Dermis blood vessel endothelial cell (primary cell): ENCODE measurements at places on chromosomes 1 and 21. TPM values are rescaled to one million over a fixed set of nuclear protein-coding genes. Genes with fewer than 3 reads are reported as not detected.

DNA sequence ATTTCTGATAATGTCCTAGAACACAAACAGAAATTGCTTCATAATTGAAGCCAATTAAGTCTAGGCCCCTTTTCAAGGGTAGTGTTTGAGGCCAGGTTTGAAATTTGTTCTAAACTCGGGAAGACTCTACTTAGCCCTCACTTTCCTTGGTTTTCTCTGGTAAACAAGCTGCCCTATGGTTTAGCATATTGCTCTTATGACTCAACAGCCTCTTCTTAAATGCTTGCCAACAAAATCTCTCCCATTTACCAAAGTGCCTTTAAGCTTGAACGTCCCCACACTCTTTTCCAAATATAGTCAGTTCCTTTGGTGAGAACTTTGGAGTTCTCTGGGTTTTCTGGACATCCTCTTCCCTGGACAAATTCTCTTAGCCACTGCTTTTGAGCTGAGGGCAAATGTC, 5.8 kb upstream of the LCE6A start:
- DNase-seq: no peak

DNA sequence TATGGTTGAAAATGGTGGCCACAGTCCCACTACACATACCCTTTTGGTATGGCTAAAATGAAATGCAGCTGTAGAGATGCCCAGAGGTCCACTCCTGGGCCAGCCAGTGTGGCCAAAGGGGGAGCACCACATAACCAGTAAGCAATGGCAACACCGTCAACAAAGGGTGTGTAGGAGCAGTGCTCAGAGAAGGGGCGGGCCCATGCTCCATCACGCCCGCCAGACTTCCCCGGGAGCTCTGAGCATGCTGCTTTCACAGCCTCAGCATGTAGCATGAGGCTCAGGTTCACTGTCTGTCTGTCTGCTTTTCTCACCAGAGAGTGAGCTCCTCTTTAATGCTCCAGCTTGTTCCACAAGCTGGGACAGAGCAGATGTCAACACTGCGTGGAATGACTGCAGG, 537.6 kb downstream of the MATN1 start:
- no peak for DNase-seq

DNA sequence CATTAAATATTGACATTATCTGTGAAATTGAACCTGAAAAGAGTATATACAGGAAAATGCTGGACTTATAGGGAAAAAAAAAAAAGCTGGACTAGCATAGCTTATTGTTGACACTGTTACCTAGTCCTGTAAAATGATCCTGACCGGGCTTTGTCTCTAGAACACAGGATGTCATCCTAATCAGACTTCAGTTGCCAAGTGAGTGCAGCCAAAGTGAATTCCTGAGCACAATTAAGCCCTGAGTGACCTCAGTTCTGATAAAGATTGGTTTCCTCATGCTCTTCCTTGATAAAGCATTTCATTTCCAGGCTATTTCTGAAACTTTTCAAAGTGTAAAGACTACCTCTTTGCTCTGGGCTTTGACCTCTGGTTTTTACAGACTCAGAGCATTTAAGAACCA, 19.8 kb downstream of the SELP start:
- peak; percentile 97 for DNase-seq

- DNase-seq: no peak
Measured at GRCh38 chr21:45482899-45483821, 59.1 kb downstream of the SLC19A1 start.

DNA sequence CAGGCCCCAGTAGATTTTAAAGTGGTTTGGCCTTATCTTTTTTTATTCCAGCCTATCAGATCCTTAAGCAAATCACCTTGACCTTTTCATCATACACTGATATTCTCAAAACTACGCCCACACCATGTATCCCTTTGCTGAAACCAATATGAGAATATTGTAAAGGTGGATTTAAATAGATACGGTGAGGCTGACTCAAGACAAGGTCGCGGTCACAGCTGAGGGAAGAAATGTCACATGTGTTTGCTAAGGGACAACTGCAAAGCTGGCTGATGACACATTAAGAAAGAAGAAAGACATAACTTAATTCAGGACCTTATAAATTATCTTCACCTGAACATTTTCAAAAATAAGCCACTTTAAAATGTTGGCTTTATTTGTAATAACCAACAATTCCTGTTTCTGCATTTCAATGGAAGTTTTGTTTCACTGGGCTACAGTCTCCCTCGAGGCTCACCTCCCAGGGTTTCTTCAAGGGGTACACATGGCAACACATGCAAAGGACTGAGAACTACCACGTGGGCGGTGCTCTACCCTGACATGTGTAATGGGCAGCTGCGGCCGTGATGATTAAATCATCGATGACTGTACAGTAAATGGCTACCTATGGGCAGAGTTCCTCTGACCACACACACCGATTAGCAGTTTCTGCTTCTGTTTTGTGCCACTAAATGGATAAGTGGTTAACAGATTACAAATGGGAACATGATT, 189.5 kb downstream of the SIPA1L2 start:
- no peak for DNase-seq

GRCh38 chr1:184473176-184473966, 86.5 kb downstream of the C1orf21 start:
- no peak for DNase-seq

DNA sequence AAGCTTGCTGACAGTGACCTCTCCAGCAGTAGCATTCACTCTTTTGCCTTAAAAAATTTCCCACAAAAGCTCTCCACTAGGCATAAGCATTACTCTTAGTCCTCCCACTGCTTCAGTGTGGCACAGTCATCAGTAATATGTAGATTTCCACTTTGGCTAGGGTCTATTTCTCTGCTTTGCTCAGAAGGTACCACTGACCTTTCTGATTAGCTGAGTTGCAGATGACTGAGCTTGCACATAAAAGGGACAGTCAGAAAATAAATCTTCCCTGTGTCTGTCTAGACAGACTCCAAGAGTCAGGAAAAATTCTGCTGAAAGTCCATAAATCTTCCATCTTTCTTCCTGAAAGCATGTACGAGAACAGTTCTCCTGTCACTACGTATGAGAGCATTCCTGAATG, 56.6 kb upstream of the APP start:
- DNase-seq: no peak

DNA sequence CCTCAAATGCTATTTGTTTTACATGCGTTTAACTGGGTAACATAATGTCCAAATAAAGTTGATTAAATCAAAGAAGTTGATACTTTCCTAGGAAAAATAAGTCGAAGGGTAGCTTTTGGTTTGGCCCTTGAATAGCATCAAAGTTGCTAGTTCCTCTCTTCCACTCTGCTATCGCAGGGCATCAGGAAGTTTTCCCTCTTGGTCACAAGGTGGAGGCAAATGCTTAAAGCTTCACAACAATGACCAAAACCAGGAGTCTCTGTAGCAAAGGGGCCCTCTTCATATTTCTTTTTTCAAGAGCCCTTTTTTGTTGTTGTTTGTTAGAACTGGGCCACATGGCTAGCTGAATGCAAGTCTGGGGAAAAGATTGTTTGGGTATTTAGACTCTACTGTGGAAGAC, 668.4 kb downstream of the KCNT2 start:
- DNase-seq: no peak

GRCh38 chr1:114113411-114114184, 40.1 kb downstream of the SYT6 start:
- no peak for DNase-seq

GRCh38 chr1:227245613-227246320, 72.5 kb downstream of the CDC42BPA start:
- no peak for DNase-seq

- no peak for DNase-seq
Measured at GRCh38 chr1:28606771-28607170, 14.7 kb downstream of the RAB42 start.

GRCh38 chr1:5999711-6000443, 7.7 kb upstream of the NPHP4 start:
- no peak for DNase-seq

DNA sequence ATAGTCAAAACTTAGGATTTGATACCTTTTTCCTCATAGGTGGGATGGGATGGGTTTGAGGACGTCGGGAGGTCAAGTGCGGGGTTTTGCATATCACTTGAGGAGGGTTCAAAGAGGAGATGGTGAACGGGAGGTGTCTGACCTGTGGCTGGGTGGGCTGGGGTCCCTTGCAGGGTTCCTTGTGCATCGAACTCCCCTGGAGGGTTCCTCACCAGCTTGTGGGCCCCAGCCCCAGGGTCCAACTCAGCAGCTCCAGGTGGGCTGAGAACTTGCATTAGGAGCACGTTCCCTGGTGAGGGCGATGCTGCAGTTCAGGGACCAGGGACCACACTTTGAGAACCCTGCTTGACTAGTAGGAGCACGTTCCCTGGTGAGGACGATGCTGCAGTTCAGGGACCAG, 23.2 kb downstream of the TRPM2 start:
- DNase-seq: no peak

DNA sequence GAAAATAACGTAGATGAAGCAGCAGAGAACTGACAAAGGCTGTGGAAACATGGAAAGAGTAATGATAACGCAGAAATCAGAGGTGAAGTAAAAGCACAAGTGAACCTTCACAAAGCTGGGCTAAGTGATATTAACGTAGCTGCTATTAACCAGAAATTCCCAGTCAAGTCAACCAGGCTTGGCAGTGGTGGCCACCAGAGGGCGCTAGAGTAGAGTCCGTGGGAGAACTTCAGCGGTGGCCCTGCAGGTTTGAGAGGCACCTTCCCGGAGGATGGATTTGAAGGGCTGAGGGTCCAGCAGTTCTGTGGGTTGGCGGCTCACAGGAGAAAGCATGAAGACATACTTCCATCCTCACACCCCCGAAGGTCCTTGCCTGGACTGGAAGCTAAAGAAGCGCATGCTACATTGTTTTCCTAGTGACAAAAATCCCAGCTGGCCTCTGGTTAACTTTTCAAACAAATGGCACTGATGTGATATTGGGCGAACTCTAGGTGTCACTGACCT, 81.7 kb upstream of the ZNF648 start:
- DNase-seq: peak; percentile 92

DNA sequence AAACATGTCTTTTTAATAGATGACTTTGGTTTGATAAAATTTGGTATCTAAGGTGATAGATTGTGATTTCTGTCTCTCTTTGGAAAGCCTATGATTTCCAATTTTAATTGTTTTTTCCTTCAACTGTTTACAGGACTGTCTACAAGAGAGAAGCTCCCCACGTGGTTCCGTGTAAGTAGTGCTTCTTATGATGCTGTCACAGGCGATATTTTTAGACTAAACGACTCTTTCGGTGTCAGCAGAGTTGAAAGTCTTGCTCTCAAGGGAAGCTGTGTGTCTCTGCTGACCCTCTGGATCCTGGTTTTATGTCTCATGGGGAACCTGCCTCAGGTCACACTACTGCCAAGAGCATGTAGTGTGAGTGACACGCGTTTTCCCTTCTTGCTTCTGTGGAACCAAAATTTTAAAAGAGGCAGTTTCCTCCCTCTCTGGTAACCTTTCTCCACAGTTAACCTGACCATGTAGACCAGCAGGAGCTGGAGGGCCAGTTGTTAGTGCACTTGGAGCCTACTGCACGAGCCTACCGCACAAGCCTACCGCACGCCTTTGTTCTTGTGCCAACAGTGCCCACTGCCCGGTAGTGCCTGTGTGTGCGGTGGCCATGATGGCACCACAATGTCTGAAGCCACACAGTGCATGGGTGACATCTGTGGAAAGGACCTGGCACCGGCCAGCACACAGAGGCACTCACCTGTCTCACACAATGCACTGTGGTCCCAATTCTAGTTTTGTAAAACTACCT, 91.9 kb downstream of the PCBP3 start:
- DNase-seq: no peak

- no peak for DNase-seq
Measured at GRCh38 chr1:30123896-30124295, 599.5 kb downstream of the MATN1 start.

- no peak for DNase-seq
Measured at GRCh38 chr1:72892461-72892860, 610.1 kb upstream of the NEGR1 start.

DNA sequence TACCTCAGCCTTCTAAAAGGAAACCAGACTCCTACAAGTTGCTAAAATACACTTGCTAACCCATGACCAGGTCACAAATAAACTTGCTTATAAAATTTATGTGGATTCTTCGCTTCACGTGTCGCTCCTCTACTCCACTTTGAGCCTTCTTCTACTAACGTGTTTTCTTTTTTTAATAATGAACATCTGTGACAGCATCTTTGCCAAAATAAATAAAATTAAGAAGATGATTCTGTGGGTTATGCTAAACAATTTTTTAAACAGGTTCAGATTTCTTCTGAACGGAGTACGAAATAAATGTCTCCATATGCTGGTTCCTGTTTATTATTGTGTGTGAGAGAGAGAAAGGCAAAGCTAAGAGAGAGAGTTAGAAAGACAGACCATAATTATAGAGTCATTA, 735.8 kb downstream of the LTN1 start:
- DNase-seq: no peak

DNA sequence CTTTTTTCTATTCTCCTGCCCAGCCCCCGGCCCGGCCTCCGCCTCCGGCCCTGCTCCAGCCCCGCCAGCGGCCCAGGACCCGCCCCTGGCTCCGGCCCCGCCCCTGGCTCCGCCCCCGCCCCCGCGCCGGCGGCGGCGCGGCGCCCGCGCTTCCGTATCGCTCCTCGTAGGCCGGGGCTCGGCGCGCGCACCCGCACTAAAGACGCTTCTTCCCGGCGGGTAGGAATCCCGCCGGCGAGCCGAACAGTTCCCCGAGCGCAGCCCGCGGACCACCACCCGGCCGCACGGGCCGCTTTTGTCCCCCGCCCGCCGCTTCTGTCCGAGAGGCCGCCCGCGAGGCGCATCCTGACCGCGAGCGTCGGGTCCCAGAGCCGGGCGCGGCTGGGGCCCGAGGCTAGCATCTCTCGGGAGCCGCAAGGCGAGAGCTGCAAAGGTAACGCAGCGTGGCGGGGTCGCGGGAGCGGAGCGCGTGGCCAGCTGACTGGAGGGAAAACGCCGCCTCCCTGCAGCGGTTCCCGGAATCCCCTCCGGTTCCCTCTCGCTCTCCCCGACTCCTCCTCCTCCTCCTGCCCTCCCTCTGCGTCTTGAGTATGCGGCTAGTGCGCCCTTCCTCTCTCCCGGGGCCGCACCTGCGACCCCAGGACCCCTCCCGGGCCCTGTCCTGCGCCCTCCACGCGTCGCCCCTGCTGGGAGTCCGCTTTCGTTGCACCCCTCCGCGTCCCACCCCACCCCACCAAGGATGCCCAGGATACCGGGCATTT, at the start of gene IFNAR2:
IFNAR2 (plus strand) TSS at position 155 of the 761 bp plus-strand sequence. CDS start 11,985 bp downstream, outside the sequence.
- DNase-seq: peak; percentile 71

GRCh38 chr21:42248783-42249597, 30.1 kb downstream of the ABCG1 start:
- DNase-seq: no peak

IFNLR1 gene
- total RNA-seq: under 0.01 and 0.05 TPM in 2 replicates

SLAMF9 gene
- total RNA-seq: not detected in 2 replicates

ADIPOR1 gene
- total RNA-seq: 134 and 137 TPM in 2 replicates

FCAMR gene
- not detected in 2 replicates for total RNA-seq

AK4 gene
- total RNA-seq: 21.1 and 23.1 TPM in 2 replicates

SON gene
- 180 and 275 TPM in 2 replicates for total RNA-seq

KIF2C gene
- total RNA-seq: 11.7 and 45.5 TPM in 2 replicates
